ENCODE measurements at places on chromosomes 16 and 17.

DNA sequence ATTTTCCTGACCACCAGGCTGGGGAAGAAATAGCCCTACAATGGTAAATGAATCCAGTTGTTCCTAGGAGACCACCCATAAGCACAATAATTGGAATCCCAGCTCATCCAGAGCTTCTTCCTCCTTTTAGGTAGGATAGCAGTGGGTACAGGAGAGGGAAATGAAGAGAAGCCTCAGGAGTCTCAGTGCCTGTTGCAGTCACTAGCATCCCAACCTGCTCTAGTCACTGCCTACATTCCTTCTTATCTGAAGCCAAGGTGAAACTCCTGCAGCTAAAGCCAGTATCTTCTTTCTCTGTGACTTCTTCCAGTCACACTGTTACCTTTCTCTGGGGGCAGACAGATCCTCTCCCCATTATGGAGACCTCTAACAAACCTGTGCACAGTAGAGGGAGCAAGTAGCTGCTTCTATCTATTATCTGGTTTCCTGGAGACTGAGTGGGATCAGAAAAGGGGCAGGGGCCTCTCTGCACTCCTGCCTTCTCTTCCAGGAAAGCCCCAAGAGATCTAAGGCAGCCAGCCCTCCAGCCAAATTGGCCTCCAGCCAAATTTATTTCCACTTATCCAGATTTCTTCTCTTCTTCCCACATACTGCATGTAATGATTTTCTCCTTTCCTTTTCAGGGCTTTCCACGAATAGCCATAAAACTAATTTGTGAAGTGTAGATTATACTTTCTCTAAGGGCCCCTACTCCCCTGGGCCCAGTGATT, 85.5 kb downstream of the SSH2 start:
- no peak overlapping the region for H3K4me3 ChIP-seq
- H3K27me3 ChIP-seq: no peaks in the 10 kb centered on the region
- DNase-seq: no peak
- H3K4me1 ChIP-seq: no peaks in the 10 kb centered on the region

DNA sequence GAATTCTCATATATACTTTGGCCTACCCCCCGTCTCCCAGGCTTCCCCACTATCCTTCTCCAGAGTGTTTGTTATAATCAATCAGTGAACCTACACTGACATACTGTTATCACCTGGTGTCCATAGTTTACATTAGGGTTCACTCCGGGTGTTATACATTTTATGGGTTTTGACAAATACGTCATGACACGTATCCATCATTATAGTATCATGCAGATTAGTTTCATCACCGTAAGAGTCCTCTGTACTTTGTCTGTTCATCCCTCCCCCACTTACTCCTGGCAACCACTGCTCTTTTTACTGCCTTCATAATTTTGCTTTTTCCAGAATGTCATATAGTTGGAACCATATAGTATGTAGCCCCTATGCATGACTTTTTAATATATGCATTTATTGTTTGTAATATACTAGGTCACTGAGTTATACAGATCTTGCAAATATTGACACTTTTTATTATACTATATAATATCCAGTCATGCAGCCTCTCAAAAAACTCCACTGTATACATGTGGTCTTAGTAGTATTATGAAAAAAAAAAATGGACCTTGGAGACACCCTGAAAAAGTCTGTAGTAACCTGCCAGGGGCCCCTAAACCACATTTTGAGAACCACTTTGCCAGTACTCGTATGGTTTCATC, 28.4 kb downstream of the PPM1D start:
- H3K36me3 ChIP-seq: peaks cover 8% of the 10 kb centered on the region
- no peak overlapping the region for H3K4me3 ChIP-seq
- H3K4me1 ChIP-seq: peaks cover 11% of the 10 kb centered on the region
- no peak overlapping the region for H3K27ac ChIP-seq
- DNase-seq: no peak

GRCh38 chr17:37742762-37743611, 1.9 kb downstream of the HNF1B start:
- H3K4me3 ChIP-seq: no peak overlapping the region
- peaks cover 22% of the 10 kb centered on the region for H3K4me1 ChIP-seq
- H3K36me3 ChIP-seq: no peaks in the 10 kb centered on the region
- H3K27ac ChIP-seq: no peak overlapping the region

- H3K4me1 ChIP-seq: no peaks in the 10 kb centered on the region
- no peak overlapping the region for H3K4me3 ChIP-seq
- H3K36me3 ChIP-seq: peaks cover 25% of the 10 kb centered on the region
- no peak overlapping the region for H3K27ac ChIP-seq
- no peaks in the 10 kb centered on the region for H3K27me3 ChIP-seq
Measured at GRCh38 chr16:88008840-88009239, 57.6 kb downstream of the BANP start.

- no peak overlapping the region for H3K4me3 ChIP-seq
- H3K27ac ChIP-seq: no peak overlapping the region
- H3K36me3 ChIP-seq: peaks cover 20% of the 10 kb centered on the region
- no peak for DNase-seq
- H3K4me1 ChIP-seq: peaks cover 13% of the 10 kb centered on the region
Measured at GRCh38 chr16:25151996-25152395, 40.5 kb downstream of the LCMT1 start.

GRCh38 chr17:17560975-17561374, 30.5 kb downstream of the PEMT start:
- no peaks in the 10 kb centered on the region for H3K27me3 ChIP-seq
- H3K4me3 ChIP-seq: no peak overlapping the region
- no peak for DNase-seq
- H3K27ac ChIP-seq: no peak overlapping the region

DNA sequence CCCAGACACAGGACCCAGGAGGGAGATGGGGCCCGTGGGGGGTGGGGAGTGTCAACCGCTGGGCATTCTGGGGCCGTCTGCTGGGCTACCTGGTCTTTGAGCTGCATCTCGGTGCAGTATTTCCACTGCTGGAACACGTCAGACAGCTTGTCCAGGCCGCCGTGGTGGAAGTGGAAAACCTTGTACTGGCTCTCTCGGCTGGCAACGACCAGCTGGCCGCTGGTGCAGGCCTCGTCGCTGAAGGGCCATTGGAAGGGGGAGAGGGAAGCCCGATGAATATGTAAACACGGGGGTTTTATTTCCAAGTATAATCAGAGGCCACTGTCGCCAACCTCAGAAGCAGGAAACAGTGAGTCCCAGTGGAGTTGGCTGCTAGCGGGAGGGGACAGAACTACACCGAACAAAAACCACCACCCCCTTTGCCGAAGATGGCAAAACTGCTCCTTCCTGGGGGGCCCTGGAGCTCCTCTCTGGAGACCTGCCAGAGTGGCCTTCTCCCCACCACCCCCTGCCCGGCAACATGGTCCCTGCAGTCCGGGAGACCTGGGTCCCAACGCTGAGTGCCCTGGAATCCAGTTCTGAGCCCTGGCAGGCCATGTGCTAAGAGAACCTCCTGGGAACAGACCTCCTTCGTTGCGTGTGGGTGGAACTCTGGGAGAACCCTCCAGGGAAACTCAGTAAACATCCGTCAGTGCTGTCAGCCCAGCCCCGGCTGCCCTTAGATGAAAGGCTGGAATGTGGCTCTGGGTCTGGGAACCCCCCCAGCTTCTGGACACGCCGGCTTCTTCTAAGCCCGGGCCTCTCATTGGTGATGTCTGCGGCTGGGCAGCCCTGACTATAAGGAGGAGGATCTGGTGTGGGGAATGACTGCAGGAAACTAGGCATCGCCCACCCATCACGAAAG, 84.1 kb downstream of the TBC1D16 start:
- no peak overlapping the region for H3K27ac ChIP-seq
- H3K36me3 ChIP-seq: no peaks in the 10 kb centered on the region
- no peaks in the 10 kb centered on the region for H3K4me1 ChIP-seq
- no peaks in the 10 kb centered on the region for H3K27me3 ChIP-seq

DNA sequence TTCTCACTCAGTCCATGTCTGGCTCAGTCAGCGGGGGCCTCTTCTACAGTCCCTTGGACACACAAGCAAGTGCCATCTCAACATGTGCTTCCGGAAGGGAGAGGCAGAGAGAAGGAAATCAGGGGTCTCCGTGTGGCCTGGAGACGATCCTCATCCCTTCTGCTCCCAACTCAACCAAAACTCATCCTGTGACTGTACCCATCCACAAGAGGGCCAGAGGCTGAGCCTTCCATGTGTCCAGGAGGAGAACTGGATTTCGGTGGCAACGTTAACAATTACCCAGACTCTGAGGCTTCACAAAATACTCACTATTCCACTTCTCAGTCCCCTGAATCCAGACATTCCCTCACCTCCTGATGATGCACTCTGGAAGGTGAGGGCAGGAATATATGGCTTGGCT, 7.8 kb upstream of the ALOX12B start:
- H3K27me3 ChIP-seq: peaks cover 20% of the 10 kb centered on the region
- H3K4me3 ChIP-seq: no peak overlapping the region
- DNase-seq: no peak
- no peak overlapping the region for H3K27ac ChIP-seq
- H3K36me3 ChIP-seq: no peaks in the 10 kb centered on the region
- H3K4me1 ChIP-seq: peaks cover 14% of the 10 kb centered on the region

GRCh38 chr17:81301195-81302144, 6.4 kb upstream of the SLC38A10 start:
- no peaks in the 10 kb centered on the region for H3K36me3 ChIP-seq
- no peak overlapping the region for H3K27ac ChIP-seq
- no peak for DNase-seq
- peaks cover 3% of the 10 kb centered on the region for H3K4me1 ChIP-seq
- no peak overlapping the region for H3K4me3 ChIP-seq
- H3K27me3 ChIP-seq: no peaks in the 10 kb centered on the region

GRCh38 chr16:55754056-55754455, 78.8 kb downstream of the CES1 start:
- H3K4me1 ChIP-seq: peaks cover 23% of the 10 kb centered on the region
- no peak overlapping the region for H3K4me3 ChIP-seq
- no peaks in the 10 kb centered on the region for H3K27me3 ChIP-seq
- H3K36me3 ChIP-seq: peaks cover 22% of the 10 kb centered on the region
- H3K27ac ChIP-seq: no peak overlapping the region

GRCh38 chr16:30525844-30526136, 576 bp downstream of the ZNF768 start:
- no peak overlapping the region for H3K27ac ChIP-seq
- no peak for DNase-seq
- H3K36me3 ChIP-seq: peaks cover 11% of the 10 kb centered on the region
- peak overlapping the region; percentile 75 for H3K4me3 ChIP-seq
- H3K4me1 ChIP-seq: peaks cover 36% of the 10 kb centered on the region

DNA sequence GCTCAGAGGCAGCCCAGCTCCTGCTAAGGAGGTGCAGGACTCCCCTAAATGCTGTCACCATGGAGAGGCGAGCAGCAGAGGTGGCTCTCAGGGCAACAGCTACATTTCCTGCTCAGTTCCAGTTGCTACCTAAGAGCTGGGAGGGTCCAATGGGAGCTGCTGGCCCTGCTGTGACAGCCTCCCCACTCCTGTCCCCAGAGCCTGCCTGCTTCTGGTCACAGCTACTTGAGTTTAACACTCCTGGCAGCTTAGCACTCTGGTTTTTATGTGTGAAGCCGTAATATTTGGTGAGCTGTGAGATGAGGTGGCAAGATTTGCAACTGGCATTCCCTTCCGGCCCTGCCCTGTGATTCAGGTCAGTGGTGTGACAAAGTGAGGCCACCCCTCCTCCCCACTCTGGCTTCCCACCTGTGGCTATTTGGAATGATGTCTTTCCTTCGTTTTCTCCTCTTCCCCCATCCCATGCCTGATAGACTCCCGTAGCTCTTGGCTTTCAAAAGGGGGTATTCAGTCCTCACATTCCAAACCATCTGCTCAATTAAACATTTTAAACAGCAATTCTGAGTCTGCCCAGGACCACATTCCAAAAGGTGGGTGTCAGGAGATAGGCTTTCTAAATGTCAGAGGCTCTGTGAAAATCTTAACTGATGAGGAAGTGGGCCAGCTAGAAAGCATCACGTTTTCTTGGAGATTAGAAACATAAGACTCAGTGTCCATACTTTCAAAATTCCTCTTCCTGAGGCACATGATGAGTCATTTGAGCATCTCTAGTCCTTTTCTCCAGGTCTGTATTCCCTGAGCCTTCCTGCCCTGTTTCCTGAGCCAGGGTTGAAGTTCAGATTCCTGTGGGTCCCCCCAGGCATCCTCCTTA, 42.6 kb upstream of the SKAP1 start:
- no peak for DNase-seq
- H3K4me3 ChIP-seq: no peak overlapping the region
- H3K36me3 ChIP-seq: no peaks in the 10 kb centered on the region
- H3K27me3 ChIP-seq: peaks cover 21% of the 10 kb centered on the region
- H3K4me1 ChIP-seq: peaks cover 5% of the 10 kb centered on the region

DNA sequence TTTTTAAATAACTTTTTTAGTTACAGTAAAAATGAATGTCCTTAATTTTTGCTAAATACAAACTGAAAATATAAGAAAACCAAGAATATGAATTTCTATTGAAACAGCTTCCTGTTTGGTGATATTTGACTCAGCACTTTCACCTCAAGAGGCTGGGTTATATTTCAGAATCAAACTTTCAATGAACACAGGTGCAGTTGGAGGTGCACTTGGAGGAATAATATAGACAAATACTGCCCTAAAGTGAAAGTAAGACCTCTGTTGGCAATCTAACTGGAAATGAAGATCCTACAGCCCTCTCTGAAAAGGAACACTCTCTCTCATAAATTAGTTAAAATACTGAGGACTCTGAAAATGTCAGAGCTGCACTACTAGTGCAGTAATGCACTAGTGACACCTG, 106.2 kb downstream of the BRIP1 start:
- DNase-seq: no peak
- H3K4me3 ChIP-seq: no peak overlapping the region
- H3K4me1 ChIP-seq: peaks cover 17% of the 10 kb centered on the region

DNA sequence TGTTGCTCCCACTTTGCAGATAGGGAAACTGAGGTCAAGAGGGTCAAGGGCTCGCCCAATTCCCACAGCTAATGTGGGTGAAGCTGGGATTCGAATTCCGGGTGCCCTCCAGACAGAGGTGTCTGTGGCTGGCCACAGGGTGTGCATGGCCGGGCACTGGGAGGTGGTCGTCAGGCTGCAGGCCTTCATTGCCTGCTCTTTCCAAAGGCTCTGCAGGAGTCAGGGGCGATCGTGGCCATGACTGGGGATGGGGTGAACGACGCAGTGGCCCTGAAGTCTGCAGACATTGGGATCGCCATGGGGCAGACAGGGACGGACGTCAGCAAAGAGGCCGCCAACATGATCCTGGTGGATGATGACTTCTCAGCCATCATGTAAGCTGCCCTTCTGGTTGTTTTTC, 49.8 kb downstream of the MEAK7 start:
- H3K27me3 ChIP-seq: no peaks in the 10 kb centered on the region
- no peak for DNase-seq
- no peak overlapping the region for H3K4me3 ChIP-seq
- no peaks in the 10 kb centered on the region for H3K36me3 ChIP-seq

- no peak for DNase-seq
- no peaks in the 10 kb centered on the region for H3K27me3 ChIP-seq
- H3K27ac ChIP-seq: peak overlapping the region; percentile 99
- peaks cover 49% of the 10 kb centered on the region for H3K4me1 ChIP-seq
- H3K4me3 ChIP-seq: peak overlapping the region; percentile 99
Measured at GRCh38 chr17:75875940-75876189, 2.5 kb downstream of the TRIM47 start.

GRCh38 chr16:11915114-11915643, 577 bp downstream of the GSPT1 start:
- H3K27me3 ChIP-seq: peaks cover 7% of the 10 kb centered on the region
- peak overlapping the region; percentile 88 for H3K4me3 ChIP-seq
- H3K27ac ChIP-seq: peak overlapping the region; percentile 97
- peaks cover 27% of the 10 kb centered on the region for H3K36me3 ChIP-seq
- peak; percentile 36 for DNase-seq
- H3K4me1 ChIP-seq: peaks cover 39% of the 10 kb centered on the region
